Aorta (tissue), 5 donors: ENCODE measurements at places on chromosomes 6 and 20. TPM values are rescaled to one million over a fixed set of nuclear protein-coding genes. Genes with fewer than 3 reads are reported as not detected.

- no peak overlapping the region for H3K27ac ChIP-seq
- no peaks in the 10 kb centered on the region for H3K4me1 ChIP-seq
- no peaks in the 10 kb centered on the region for H3K27me3 ChIP-seq
- no peaks in the 10 kb centered on the region for H3K36me3 ChIP-seq
Observed at GRCh38 chr6:163923658-163924411, 509.3 kb downstream of the QKI start.

DNA sequence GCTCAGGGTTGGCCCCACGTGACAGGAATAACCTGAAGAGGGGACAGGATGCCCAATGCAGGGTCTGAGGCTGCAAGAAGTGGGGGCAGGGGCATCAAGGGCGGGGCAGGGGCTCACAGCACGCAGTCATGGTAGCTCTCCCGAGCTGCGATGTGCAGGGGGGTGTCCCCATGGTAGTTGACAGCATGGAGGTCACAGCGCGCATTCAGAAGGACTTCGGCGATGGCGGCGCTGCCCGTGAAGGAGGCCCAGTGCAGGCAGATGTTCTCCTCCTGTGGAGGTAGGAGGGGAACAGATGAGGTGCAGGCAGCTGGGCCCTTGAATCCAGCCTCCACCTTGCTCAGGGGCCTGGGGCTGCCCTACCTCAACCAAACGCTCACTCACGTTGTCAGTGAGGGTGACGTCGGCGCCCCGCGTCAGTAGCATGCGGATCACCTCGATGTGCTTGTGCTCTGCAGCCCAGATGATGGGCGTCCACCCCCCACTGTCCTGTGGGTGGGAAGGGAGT lies 5.8 kb upstream of the SLC44A4 start:
- H3K4me3 ChIP-seq: no peak overlapping the region
- no peaks in the 10 kb centered on the region for H3K27me3 ChIP-seq
- H3K36me3 ChIP-seq: peaks cover 25% of the 10 kb centered on the region
- no peak overlapping the region for H3K27ac ChIP-seq
- no peaks in the 10 kb centered on the region for H3K4me1 ChIP-seq

Gene NOX3
- not detected for polyA plus RNA-seq

DNA sequence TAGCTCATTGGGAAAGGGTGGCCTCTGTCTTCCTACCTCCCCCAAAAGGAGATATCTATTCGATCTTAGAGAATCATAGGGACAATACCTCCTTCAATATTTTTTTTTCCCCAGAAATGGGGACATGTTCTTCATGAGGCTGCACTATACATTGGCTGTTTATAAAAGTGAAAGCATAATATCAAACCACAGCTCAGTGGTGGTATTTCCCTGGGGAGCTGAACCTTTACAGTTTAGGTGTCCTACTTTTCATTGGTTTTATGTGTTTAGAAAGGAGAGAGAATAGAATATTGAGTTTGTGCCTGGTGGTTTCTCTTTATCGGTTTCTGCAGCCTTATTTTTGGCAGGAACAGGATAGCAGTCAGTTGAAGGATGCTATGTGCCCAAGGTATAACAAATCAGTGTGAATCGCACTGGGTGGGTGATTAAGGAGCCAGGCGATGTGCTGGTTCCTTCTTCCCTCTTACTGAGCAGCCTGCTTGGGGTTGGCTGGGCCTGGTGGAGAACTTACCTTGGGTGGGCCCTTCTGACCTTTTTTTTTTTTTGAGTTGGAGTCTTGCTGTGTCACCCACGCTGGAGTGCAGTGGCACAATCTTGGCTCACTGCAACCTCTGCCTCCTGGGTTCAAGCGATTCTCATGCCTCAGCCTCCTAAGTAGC lies 25.2 kb downstream of the UST start:
- no peaks in the 10 kb centered on the region for H3K27me3 ChIP-seq
- no peak overlapping the region for H3K4me3 ChIP-seq
- DNase-seq: no peak
- H3K27ac ChIP-seq: no peak overlapping the region
- no peaks in the 10 kb centered on the region for H3K36me3 ChIP-seq
- peaks cover 9% of the 10 kb centered on the region for H3K4me1 ChIP-seq

GRCh38 chr20:25538838-25539665 lies 46.3 kb downstream of the NINL start:
- peaks cover 1% of the 10 kb centered on the region for H3K4me1 ChIP-seq
- H3K27me3 ChIP-seq: no peaks in the 10 kb centered on the region
- peak overlapping the region; percentile 24 for H3K27ac ChIP-seq
- H3K4me3 ChIP-seq: peak overlapping the region; percentile 47

Gene GGTLC1
- not detected for polyA plus RNA-seq

- DNase-seq: no peak
- no peaks in the 10 kb centered on the region for H3K4me1 ChIP-seq
- no peaks in the 10 kb centered on the region for H3K36me3 ChIP-seq
- H3K27ac ChIP-seq: no peak overlapping the region
Observed at GRCh38 chr6:88574031-88574430, 389.4 kb downstream of the RNGTT start.

GRCh38 chr6:35371494-35372262 lies 29.3 kb downstream of the PPARD start:
- DNase-seq: no peak
- no peak overlapping the region for H3K27ac ChIP-seq
- no peaks in the 10 kb centered on the region for H3K36me3 ChIP-seq
- no peaks in the 10 kb centered on the region for H3K27me3 ChIP-seq
- H3K4me1 ChIP-seq: no peaks in the 10 kb centered on the region

GRCh38 chr20:57272883-57273535 lies 6.6 kb upstream of the BMP7 start:
- no peak for DNase-seq
- H3K4me3 ChIP-seq: no peak overlapping the region
- no peaks in the 10 kb centered on the region for H3K4me1 ChIP-seq

Gene TSPO2
- not detected for polyA plus RNA-seq

- no peak overlapping the region for H3K27ac ChIP-seq
- H3K4me1 ChIP-seq: peaks cover 3% of the 10 kb centered on the region
Observed at GRCh38 chr6:96520171-96521115, 1.2 kb upstream of the UFL1 start.

DNA sequence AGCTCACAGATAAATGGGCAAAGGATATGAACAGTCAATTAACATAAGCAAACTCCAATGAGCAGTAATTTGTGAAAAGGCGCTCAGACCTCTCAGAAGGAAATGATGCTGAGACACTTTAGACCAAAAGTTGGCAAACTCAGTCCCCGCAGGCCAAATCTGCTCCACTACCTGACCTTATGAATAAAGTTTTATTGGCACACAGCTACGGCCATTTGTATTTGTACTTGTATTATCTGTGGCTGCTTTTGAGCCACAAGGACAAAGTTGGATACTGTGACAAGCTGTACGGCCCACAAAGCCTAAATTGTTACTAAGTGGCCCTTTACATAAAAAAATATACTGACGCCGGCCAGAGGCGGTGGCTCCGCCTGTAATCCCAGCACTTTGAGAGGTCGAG lies 167.0 kb downstream of the PREX1 start:
- no peak overlapping the region for H3K4me3 ChIP-seq
- no peak overlapping the region for H3K27ac ChIP-seq
- no peaks in the 10 kb centered on the region for H3K4me1 ChIP-seq
- H3K27me3 ChIP-seq: no peaks in the 10 kb centered on the region
- H3K36me3 ChIP-seq: no peaks in the 10 kb centered on the region

Gene PPP1R14C
- polyA plus RNA-seq: 0.38 TPM

DNA sequence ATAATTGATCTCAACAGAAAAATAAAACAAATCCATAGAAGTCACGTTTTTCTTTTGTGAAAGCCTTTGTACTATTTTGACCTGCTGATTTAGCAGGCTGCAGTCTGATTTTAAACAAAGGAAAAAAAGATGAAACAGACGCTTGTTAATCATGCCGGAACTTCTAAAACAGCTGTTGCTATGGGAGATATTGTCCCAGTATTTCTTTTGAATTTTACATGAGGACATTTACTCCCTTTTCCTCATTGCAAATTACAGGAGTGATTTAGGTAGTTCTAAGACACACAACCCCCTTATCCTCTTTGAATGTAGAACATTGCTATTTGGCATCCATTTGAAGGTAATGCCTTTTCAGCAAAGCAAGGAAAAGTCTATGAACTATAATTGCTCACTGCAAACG lies 416.1 kb downstream of the BCKDHB start:
- no peaks in the 10 kb centered on the region for H3K27me3 ChIP-seq
- no peaks in the 10 kb centered on the region for H3K4me1 ChIP-seq
- H3K36me3 ChIP-seq: no peaks in the 10 kb centered on the region
- no peak overlapping the region for H3K4me3 ChIP-seq

GRCh38 chr20:59253779-59254319 lies 46.6 kb upstream of the EDN3 start:
- H3K27ac ChIP-seq: no peak overlapping the region
- H3K27me3 ChIP-seq: peaks cover 3% of the 10 kb centered on the region

DNA sequence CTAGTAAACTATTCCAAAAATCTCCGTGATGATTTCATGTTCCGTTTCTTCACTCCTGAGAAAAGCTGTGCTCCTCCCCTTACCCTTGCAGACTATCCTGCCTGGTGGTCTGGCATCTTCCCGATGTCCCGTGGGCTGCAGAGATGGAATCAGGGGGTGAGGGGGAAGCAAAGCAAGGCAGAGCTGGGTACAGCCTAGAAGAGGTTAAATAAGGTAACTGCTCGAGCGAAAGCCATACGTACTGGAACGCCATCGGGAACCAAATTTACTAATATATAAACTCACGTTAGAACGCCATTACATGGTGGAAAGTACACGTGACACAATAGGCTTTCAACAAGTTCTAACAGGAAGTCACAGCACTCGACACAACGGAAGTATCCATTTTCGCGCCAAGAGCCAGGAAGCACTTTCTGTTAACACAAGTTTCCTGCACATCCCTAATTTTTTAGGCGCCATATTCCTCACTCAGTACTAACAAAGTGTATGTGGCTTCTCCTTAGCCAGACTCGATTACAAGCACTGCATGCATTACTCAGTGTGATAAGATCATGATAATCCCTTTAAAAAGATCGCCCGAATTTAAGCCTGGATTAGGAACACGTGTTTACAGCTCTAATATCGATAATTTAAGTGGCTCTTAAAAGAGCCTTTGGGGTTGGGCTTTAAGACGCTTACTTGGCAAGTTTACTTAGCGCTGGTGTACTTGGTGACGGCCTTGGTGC lies 101.6 kb upstream of the PRSS16 start:
- peak overlapping the region; percentile 44 for H3K4me3 ChIP-seq
- no peaks in the 10 kb centered on the region for H3K27me3 ChIP-seq
- no peaks in the 10 kb centered on the region for H3K36me3 ChIP-seq
- peak; percentile 84 for DNase-seq
- no peaks in the 10 kb centered on the region for H3K4me1 ChIP-seq
- H3K27ac ChIP-seq: peak overlapping the region; percentile 67

GRCh38 chr6:53999088-53999755 lies 112.0 kb upstream of the MLIP start:
- no peak overlapping the region for H3K27ac ChIP-seq
- DNase-seq: no peak
- no peak overlapping the region for H3K4me3 ChIP-seq
- H3K36me3 ChIP-seq: no peaks in the 10 kb centered on the region
- no peaks in the 10 kb centered on the region for H3K27me3 ChIP-seq

- no peak for DNase-seq
- H3K36me3 ChIP-seq: no peaks in the 10 kb centered on the region
- H3K27me3 ChIP-seq: no peaks in the 10 kb centered on the region
- H3K4me1 ChIP-seq: peaks cover 5% of the 10 kb centered on the region
- no peak overlapping the region for H3K4me3 ChIP-seq
Observed at GRCh38 chr6:128425856-128426255, 94.5 kb downstream of the PTPRK start.

GRCh38 chr20:40954521-40955165 lies 74.0 kb upstream of the TOP1 start:
- no peak overlapping the region for H3K27ac ChIP-seq
- no peak for DNase-seq
- no peaks in the 10 kb centered on the region for H3K4me1 ChIP-seq
- no peaks in the 10 kb centered on the region for H3K27me3 ChIP-seq
- H3K4me3 ChIP-seq: no peak overlapping the region

DNA sequence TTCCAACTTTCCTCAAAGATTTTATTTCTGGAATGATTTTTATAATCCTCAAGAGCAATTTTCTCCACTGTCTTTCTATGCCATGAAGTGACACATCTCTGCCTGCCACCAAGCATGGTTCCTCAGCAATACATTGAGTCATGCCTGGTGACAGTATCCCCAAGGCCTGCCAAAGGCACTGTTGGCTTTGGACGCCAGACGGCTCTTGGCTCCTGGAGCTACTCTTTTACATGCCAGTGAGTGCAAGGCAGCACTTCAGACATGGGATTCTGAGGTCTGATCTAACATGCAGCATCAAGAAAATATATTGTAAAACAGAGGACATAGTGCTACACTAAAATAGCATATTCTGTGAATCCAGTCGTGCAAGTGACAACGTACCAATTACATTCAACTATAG lies 20.1 kb upstream of the PLEKHG1 start:
- no peak overlapping the region for H3K27ac ChIP-seq
- DNase-seq: peak; percentile 81
- no peaks in the 10 kb centered on the region for H3K4me1 ChIP-seq
- no peak overlapping the region for H3K4me3 ChIP-seq
- H3K36me3 ChIP-seq: no peaks in the 10 kb centered on the region

Gene ADGRF4
- not detected for polyA plus RNA-seq

- no peak overlapping the region for H3K4me3 ChIP-seq
- no peaks in the 10 kb centered on the region for H3K27me3 ChIP-seq
- no peak overlapping the region for H3K27ac ChIP-seq
Observed at GRCh38 chr6:128259029-128259724, 261.2 kb downstream of the PTPRK start.

GRCh38 chr20:36728986-36729385 lies 16.9 kb downstream of the NDRG3 start:
- no peak for DNase-seq
- peaks cover 2% of the 10 kb centered on the region for H3K36me3 ChIP-seq
- H3K4me3 ChIP-seq: no peak overlapping the region
- H3K27me3 ChIP-seq: no peaks in the 10 kb centered on the region
- no peak overlapping the region for H3K27ac ChIP-seq

DNA sequence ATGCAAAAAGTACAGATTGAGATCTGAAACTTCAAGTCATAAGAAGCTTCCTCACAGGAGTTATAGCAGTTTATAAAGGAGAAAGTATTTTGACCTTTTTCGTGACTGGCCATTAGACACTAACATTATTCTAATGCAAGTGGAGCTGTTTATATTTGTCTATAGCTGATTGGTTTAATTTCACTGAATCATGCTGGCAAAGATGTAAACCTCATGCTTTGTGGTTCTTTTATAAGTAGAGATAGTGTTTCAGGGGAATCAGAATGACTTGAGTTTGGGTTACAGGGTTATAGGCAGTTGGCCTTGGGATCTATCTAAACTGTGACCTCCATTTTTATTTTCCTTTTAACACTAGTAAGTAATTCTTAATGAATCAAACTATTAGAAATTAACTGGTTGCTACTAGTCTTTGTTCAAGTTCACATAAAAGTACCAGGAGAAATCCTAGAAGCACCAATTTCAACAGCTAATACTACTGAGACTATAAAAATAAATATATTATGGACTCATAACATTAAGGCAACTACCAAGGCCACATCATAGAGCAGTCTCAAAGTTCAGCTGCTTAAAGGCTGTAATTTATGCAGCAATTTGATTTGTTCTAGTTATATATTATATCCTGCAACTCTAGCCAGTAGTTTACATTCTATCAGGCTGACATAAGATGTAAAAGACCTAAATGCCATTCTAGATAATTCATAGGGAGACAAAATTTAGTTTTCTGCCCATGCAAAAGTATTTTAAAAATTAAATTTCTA lies 94.0 kb downstream of the RNGTT start:
- no peaks in the 10 kb centered on the region for H3K4me1 ChIP-seq
- no peaks in the 10 kb centered on the region for H3K27me3 ChIP-seq
- no peak overlapping the region for H3K4me3 ChIP-seq
- no peak overlapping the region for H3K27ac ChIP-seq
- DNase-seq: no peak

Gene SIRPB2
- polyA plus RNA-seq: 4.1 TPM

Gene BTNL2
- polyA plus RNA-seq: not detected

GRCh38 chr6:27293436-27294098 lies 18.5 kb downstream of the POM121L2 start:
- no peaks in the 10 kb centered on the region for H3K4me1 ChIP-seq
- no peak overlapping the region for H3K27ac ChIP-seq
- no peaks in the 10 kb centered on the region for H3K36me3 ChIP-seq
- H3K4me3 ChIP-seq: no peak overlapping the region
- no peak for DNase-seq
